ENCODE measurements at places on chromosomes 13 and 19.
A peak's percentile ranks its signal among the peaks of the same experiment; 100 is the strongest.

GRCh38 chr19:2039959-2040646, 10.9 kb downstream of the MKNK2 start:
- no peak for DNase-seq

DNA sequence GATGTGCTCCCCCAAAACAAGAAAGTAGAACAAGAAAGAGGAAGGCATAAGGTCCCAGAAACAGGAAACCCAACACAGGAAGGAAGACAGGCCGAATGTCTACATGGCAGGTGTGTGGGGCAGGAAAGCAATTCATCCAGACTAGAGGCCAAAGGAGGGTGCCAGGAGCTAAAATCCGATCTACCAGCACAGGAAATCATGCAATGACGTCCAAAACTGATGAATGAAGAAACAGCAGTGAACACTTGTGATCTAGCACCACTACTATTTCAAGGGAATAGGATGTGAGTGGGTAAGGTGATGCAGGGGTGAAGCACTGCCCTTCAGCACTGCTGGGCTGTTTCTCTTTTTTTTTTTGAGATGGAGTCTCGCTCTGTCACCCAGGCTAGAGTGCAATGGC, 59.1 kb downstream of the DOCK9 start:
- DNase-seq, result no peak

DNA sequence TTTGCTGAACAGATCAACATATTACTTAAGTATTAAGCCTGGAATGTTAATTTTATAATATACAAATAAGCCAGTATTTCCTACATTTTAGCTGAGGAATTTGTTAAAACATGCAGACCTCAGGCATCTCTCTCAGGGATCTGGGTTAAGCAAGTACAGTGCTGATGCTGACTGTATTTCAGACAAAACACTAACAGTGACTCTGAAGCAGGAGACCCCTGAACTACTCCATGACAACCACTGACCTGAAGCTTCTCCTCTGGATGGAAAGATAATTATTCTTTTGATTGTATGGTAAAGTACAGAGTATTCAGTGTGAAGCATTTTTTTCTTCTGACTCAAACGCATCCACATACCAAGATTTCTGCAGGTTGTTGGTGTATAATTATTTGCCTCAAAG, 680.8 kb downstream of the LIG4 start:
- no peak for DNase-seq

DNA sequence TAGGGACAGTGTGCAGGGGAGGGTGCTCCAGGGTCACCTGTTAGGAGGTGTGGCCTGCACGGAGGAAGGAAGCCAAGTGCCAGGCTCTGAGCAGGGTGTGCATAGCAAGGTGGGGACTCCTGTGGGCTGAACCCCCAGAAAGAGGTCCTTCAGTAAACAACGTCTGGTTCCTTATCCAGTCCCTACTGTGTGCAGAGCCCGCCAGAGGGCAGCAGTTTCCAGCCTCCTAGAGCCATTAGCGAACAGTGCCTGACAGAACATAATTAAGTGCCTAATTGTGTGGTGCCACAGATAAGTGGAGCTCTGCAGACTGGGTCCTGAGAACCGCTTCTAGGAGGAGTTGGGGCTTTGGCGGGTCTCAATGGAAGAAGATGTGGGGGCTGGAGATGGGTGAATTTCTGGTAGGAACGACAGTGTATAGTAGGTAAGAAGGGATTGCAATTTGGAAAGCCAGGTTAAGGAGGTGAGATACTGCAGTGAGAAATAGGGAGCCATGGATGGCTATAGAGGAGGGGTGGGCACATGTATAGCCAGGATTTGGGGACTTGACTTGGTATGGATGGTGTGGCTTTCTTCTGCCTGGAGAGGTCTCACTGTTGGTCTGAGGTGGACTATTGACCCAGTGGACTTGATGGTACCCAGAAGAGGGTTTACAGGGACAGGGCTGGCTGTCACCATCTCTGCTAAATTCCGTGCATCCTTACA, 323.1 kb downstream of the ZNF536 start:
- DNase-seq, result no peak

GRCh38 chr19:6632002-6632621, 37.8 kb downstream of the TNFSF14 start:
- DNase-seq, result peak; percentile 80

DNA sequence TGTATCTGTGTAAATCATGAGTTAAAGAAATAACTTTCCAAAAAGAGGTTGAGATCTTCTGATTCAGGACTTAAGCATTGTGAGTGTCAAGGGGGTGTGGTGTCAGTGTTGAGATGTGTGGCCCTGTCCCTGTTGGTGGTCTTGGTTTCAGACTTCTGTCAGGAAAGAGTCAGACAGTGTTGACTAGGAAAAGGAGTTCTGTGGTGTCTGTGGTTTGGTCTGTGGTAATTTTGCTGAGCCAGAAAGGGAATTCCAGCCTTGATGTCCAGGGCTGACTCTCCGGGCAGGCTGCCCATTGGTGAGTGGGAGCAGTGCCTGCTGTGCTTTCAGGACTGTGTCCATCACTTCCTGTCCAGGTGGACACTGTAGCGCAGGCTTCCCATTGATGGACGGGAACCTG, 39.8 kb upstream of the IGFL4 start:
- no peak for DNase-seq

DNA sequence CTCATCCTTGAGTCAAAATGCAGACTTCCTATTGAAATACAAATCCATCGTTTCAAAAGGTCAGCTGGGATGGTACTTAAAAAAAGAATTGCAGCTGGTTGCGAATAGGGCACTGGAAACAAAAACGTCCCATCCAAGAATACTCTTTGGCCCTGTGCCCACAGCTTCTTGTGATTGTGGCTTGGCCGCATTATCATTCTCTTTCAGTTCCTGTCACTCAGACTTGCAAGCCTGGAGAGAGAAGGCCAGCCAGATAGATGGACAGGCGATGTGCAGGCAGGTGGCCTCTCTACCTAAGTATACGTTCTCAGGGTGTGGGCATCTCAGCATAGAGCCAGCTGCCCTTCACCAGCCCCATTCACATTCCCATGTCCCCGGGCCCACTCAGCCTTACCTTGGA, 208.5 kb upstream of the ZNF536 start:
- DNase-seq, result no peak

DNA sequence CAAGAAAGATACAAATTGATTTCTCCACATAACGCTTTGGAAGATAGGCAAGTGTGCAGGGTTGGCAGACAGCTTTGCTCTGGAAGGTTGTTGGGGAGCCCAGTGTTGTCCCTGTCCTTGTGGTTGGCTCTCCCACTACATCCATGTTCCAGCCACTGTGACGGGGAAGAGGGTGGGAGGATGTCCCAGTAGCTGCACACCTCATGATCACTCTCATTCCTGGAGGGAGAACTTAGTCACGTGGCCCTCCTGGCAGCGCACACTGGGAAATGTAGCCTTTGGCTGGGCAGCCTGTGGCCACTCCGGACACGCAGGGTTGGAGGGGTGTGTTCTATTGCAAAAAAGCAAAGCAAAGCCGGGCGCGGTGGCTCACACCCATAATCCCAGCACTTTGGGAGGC, 9.9 kb downstream of the POLD1 start:
- no peak for DNase-seq

DNA sequence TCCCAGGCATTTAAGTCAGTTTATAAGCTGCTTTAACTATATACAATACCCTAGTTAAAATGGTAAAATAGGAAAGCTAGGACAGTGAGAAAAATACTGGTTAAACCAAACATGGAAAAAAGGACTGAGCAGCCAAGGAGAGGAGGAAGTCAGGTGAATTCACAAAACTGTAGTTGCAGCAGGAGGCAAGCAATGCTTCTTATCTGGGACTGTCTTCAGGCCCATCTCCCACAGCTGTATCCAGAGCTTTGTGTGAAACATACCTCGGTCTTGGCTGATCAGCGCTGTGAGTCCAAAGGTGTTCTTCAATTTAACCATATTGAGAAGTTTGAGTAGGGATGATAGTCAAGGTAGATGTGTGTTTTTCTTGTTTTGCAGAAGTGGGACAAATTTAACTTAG, 15.7 kb upstream of the SUPT20H start:
- no peak for DNase-seq

DNA sequence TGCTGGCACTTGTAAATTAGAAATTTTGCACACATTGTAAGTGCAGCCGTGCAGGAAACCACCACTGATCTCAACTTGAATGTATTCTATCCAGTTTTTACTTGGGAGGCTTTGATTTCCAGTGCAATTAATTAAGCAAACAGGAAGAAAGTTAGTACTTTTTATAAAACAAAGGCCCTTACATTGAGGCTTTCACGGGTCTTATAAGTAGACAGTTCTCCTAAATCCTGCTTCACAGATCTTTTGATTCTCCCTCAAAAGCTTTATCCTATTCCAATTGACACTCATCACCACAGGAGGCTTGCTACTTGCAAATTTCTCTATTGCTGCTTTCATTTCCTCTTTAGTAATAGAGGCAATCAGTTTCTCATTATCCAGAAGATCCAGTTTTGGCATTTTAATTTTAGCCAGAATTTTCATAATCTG, 90.1 kb downstream of the ERCC5 start:
- no peak for DNase-seq

DNA sequence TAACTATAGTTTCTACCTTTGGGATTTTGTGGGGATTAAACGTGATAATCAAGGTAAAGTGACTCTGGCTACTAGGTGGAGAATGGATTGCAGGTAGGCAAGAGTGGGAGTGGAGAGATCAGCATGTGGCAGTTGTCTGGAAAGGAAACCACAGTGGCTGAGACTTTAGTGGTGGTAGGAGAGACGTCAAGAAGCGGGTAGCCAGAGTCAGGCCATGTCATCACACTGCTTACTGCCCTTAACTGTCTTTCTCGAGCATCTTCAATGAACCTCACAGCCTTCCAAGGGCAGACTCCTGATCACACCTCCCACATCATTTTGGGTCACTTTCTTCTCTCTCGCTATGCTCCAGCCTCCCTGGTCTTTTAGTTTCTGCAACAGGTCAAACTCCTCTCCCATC, 28.6 kb upstream of the MBNL2 start:
- DNase-seq, result no peak

DNA sequence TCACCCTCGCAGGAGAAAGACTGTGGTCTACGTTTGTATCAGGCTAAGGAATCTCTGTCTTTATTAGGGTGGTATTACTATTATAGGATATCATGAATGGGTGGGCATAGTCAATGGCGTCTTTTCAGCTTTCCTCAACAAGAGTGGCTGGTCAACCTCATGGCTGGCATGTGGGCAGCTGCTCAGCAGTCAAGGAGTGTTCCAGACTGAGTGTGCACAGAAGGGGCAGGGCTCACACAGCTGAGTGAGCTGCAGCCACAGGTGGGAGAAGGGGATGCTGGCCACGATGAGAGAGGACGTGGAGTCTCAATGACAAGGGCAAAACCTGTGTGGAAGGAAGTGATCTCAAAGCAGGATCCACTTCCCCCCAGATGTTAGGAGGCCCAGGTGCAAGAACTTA, 54.7 kb downstream of the SLC7A1 start:
- DNase-seq, result no peak

- no peak for DNase-seq
Observed at GRCh38 chr13:109646423-109646822, 140.0 kb downstream of the IRS2 start.

DNA sequence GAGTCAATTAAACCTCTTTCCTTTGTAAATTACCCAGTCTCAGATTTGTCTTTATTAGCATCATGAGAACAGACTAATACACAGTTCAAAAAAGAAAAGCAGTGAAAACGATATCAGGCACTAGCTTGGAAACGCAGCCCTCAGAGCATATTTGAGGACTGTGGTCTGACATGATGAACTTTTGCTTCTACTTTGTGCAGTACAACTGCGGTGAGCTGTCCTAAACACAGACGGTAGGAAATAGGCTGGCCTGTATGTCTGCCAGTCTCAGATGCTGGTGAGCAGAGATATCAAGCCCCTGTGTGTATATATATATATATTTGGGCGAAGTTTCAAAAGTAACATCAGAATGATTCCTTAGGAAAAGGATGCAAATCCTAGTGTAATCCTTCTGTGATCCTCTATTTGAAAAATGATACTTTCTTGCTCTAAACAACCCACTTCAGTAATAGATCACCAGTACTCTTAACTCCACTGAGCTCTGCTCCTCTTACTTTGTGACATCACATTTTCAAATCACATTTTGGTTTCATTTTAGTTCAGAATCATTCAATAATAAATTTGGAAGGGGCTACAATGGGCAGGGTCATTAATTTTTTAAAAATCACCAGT, 74.4 kb downstream of the TNFRSF19 start:
- no peak for DNase-seq

DNA sequence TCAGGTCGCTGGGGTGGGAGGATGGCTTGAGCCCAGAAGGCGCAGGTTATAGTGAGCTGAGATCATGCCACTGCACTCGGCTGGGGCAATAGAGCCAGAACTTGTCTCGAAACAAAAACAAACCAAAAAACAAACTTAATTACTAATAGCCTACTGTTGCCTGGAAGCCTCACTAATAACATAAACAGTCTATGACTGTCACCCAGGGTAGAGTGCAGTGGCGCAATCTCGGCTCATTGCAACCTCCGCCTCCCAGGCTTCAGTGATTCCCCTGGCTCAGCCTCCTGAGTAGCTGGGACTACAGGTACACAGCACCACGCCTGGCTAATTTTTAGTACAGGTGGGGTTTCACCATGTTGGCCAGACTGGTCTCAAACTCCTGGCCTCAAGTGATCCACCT, 18.0 kb downstream of the CATSPERD start:
- DNase-seq, result no peak

GRCh38 chr13:91295712-91296410, 51.6 kb upstream of the MIR17HG start:
- DNase-seq, result no peak

- DNase-seq, result peak; percentile 90
Observed at GRCh38 chr19:7925171-7925851, 624 bp downstream of the CTXN1 start.

- DNase-seq, result peak; percentile 39
Observed at GRCh38 chr13:24220086-24220703, 59.7 kb downstream of the SPATA13 start.

DNA sequence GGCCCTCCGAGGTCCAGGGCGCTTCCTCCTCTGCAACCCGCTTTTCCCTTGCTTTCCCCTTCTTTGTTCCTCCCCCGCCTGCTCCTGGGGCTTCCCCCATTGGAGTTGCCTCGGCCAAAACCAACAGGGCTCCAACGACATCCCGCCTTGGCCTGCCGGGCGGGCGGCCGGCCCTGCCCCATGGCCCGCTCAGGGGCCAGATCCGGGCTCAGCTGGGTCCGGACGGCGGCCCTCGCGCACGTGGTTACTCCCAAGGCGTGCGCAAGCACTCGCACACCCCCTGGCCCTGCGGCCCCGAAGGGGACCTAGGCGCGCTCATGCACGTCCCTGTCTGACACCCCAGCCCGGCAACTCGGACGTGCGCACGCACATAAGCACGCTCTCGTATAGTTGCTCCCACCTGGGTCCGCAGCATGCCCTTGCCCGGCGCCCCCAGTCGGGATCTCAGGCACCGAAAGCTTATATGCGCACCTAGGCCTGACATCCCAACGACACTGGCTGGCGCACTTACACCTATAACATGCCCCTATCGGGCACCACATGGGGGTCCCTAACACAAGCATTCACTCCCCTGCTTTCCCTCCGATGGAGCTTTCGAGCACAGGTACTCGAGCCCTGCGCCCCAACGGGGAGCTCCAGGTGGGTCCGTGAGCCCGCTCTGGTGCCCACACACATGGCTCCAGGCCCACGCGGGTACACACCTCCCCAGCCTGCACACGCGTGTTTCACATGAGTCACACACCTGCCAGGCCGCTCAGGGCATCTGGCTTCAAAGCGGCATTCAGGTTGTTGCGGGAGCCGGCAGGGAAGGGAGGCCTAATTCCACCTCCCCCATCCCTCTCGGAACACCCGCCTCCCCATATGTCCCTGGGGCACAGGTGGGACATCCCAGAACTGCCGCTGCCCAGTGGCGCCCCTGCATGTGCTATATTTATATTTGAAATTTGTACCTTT, 15.0 kb downstream of the NFIX start:
- no peak for DNase-seq

All from activated T-cell treated with anti-CD3 and anti-CD28 coated beads, Interleukin-2, amount 50 U/mL, for 48 hours (primary cell).